ENCODE measurements at places on chromosomes 2 and 18. TPM values are rescaled to one million over a fixed set of nuclear protein-coding genes. Genes with fewer than 3 reads are reported as not detected.

IL18RAP gene
- not detected for total RNA-seq

SAG gene
- total RNA-seq, result 0.12 TPM

DNA sequence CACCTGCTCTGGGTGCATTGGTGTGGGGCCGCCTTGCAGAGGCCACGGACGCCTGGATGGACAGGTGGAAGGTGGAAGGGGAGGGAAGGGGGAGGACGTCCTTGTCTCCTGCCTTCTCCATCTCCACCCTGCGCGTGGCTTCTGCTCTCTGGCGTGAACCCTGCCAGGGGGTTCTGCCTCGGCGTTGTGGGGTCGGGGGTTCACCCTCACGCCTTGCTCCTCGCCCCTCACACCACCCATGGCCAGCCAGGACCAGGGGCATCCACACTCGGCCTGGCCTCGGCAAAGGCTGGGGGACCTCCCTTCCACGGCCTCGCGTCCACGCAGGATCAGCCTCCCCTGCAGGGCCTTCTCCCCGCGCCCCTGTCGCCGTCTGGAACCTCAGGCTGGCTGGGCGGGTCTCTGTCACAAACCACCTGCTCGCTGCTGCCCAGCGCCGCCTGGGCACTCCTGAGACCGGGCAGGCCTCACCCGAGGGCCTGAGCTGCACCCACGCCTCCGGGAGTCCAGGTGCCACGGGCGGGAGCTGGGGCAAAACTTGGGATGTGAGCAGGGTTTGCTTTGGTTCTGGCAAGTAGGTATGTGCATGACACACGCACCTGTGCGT, 655.9 kb downstream of the GALR1 start:
- no peak for DNase-seq

DNA sequence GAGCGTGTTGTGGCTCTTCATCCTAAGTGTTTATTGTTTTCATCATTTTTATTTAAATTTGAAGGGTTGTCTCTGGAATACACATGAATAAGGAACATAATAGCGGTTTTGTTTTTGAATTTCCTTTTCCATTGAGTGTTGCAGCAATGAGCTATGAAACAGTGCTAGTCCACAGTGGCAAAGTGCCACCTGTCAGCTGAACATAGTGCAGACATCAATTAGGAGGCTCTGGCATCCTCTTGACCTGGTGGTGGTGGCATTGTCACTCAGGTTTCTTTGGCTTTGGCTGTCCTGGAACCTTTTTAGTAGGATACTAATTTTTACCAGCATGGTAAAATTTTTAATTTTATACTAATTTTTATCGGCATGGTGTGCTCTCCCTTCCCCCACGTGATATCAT, 63.2 kb downstream of the UGGT1 start:
- DNase-seq, result no peak

DNA sequence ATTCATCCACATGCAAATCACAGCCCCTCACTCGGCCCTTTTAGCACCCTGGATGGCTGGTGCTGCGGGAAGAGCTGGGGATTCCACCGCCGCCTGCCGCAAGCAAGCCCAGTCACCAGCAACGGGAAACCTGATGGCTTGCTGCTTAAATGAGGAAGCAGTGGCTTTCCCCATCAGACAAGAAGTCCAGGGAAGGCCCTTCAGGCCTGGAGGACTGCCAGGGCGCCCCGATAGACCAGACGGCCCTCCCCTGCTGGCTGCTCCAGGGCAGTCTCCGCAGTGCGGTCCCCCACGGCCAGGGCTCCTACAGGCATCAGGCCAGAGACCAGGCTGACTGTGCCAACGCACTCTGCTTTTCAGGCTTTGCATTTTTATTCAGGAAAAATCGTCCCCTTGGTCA, 439.1 kb downstream of the EIPR1 start:
- no peak for DNase-seq

Data from RPMI7951 (cell line).